ENCODE measurements at places on chromosomes 7 and 10.
A peak's percentile ranks its signal among the peaks of the same experiment; 100 is the strongest.

- no peak for DNase-seq
Measured at GRCh38 chr7:139603896-139604295, 80.4 kb downstream of the CLEC2L start.

DNA sequence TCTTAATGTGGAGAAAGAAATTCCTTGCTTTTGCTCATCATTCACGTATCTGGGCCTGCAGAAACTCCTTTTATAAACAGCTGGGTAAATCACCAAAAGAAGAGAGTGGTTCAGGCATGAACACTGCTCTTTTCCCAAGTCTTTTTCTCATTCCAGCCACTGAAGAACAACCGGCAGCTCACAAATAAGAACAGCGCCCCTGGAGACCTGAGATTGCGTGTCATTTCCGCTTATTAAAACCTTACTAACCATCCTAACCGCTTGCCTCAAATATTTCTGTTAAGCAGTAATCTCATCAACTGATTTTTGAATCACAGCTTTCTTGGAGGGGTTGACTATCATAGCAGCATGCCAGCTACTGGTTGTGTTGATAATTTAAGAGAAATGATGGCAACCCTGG lies 213.0 kb upstream of the PLXNA4 start:
- no peak for DNase-seq

DNA sequence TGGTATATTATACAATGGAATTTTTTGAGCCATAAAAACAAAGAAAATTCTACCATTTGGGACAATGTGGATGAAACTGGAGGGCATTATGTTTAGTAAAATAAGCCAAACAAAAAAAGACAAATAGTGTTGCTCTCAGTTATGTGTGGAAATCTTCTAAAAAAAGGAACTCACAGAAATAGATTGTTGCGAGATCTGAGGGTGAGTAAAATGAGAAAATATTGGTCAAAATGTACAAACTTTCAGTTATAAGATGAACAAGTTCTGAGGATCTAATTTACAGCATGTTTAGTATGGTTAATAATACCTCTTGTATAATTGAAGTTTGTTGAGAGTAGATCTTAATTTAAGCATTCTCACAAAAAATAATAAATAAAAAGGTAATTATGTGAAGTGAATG lies 291.2 kb downstream of the KIF20B start:
- no peak for DNase-seq

GRCh38 chr10:98168147-98168546 lies 33.7 kb downstream of the R3HCC1L start:
- no peak for DNase-seq

DNA sequence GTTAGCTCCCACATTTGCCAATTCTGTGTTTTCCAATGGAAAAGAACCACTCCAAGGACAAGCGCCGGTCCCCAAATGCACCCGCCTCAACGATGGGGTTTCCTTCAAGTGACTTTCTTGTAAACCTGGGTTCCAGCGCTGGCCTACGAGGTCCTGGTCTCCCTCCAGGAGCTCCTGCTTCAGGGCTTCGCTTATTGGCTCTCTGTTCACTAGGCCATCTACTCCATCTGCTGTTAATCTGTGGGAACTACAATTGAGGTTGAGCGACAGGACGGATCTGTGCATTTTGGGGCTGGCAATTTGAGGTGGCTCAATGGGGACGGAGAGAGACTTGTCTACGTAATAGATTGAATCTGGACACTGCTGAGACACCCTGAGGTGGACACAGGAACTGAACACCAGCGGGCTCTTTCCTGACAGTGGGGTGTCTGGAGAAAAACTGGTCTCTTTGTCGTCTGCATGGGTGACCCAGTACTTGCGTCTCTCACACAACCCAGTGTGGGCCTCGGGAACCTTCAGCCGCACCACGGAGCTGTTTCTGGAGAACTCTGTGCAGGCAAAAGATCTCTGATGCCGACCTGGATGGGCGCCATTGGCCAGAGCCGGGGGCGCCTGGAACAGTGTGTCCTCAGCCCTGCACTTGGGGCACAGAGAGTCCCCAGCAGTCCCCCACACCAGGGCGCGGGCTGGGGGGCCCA lies 115.9 kb upstream of the ADAM12 start:
- DNase-seq, result peak; percentile 65

- DNase-seq, result no peak
Measured at GRCh38 chr10:38016354-38016753, 5.9 kb downstream of the ZNF33A start.

DNA sequence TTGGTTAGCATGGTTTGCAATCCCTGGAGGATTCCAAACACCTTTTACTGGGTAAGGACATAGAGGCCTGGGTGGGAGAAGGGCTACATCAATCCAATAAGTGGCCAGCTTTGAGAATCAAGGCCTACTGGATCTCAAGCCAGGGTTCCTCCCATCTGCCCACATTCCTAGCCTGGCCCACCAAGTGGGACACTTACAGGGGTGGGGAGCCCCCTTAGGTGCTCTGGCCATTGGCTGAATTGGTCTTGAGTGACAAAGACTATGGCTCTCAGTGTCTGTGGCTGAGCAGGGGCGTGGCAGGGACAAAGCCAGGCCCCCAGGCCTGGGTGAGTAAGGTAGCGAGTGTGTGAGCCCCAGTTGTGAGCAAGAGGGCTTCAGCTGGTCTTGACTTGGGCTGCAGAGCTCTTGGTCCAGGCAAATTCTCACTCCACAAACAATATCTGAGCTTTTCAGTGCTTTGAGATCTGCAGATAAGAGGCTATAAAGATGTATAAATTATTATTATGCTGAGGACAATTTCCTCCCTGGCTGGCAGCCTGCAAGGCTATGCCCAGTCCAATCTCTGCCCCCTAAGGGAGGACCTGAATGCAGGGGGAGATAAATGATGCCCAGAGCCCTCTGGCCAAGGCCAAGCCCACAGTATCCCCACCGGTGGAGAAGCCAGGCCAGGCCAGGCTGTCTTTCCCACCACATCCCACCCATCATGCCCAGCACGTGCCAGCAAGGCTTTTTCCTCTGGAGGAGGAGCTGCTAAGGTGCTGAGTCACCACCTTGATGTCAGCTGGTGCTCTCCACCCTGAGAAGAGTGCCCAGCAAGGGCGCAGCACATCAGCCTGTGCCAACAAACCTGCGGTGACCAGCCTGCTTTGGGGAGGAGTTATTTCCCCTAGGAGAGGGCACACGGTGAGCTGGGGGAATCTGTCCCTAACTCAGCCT lies 80.7 kb upstream of the DUSP5 start:
- DNase-seq, result no peak

GRCh38 chr7:11130012-11130411 lies 156.3 kb downstream of the PHF14 start:
- peak; percentile 89 for DNase-seq

DNA sequence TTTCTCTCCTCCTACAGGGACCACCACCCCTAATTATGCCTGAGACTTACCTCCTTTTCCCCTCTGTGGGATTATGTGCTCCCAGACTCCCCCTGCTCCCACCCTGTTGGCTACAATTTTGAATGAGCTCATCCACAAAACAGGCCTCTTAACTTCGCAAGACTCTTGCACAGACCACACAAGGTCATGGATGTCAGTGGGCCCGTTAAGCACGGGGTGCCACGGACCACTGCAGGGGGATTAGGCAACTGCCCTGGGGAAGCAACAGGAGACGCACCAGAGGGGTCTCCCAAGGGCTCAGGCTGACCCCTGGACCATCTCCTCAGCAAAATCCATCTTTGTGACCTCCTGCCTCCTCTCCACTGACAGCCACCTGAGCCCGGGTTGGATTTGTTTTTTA lies 42.1 kb upstream of the COL13A1 start:
- DNase-seq, result no peak

GRCh38 chr10:113023017-113023416 lies 73.0 kb downstream of the TCF7L2 start:
- DNase-seq, result no peak

DNA sequence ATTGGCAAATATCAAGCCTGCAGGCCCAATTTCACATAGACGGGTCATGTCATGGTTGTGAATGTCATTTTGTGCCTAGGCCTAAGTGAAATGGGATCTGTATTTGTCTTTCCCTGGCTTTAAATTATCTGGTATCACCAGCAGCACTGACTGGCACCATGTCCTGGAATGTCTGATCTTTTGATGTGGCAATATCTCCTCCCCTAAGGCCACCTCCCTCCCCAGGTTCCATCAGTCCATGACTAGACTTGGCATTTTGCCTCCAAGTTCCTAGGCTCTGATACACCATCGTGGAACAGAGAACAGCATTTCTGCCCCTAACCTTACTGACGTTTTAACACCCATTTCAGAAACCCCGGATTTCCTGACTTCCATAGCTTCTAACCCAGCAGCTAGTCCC lies 513.9 kb downstream of the GALNT17 start:
- DNase-seq, result no peak

GRCh38 chr10:17923728-17924127 lies 28.0 kb upstream of the SLC39A12 start:
- DNase-seq, result peak; percentile 52

- DNase-seq, result no peak
Measured at GRCh38 chr10:80540618-80540980, 2.9 kb downstream of the SH2D4B start.

GRCh38 chr7:6248581-6248980 lies 23.8 kb downstream of the CYTH3 start:
- DNase-seq, result peak; percentile 67

Data from muscle of back (tissue), 13 donors.